ENCODE measurements at places on chromosomes 11 and 22.
A peak's percentile ranks its signal among the peaks of the same experiment; 100 is the strongest.

DNA sequence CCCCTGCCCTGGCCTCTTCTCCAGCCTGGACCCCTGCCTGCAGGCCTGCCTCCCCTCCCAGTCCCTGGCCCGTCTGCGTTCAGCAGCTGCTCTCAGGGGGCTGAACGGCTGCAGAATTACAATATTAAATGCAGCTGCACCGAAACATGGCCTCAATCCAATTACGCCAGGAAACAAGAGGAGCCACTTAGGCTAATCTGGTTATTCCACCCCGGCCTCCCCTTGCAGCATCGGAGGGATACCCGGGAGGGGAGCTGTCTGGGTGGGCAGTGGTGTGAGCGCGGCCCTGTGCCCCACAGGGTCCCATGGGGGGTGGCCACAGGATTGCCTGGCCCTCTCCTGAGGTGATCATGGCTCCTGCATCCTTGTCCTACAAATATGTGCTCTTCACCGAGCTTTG, 42.6 kb downstream of the FLRT1 start:
- DNase-seq: no peak

GRCh38 chr11:134386945-134387344, 25.1 kb downstream of the B3GAT1 start:
- DNase-seq: no peak

DNA sequence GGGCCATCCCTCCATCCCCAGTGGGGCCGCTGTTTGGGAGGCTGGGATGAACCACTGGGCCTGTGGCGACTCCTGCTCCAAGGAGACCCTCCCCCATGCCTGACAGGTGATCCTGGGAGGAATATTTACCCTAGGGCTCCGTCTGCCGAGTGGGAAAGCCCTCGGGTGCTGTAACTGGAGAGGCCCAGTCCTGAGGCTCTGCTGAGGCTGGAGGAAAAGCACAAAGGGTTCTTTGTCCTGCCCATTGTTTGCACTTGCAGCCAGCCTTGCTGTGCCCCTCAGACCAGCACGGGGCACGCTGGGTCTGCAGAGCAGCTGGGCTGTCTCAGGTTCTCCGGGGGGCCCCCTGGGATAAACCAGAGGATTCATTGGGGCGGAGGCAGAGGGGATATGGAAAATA, 321.1 kb downstream of the MN1 start:
- no peak for DNase-seq

GRCh38 chr11:11169715-11170351, 183.2 kb downstream of the CSNK2A3 start:
- DNase-seq: no peak

DNA sequence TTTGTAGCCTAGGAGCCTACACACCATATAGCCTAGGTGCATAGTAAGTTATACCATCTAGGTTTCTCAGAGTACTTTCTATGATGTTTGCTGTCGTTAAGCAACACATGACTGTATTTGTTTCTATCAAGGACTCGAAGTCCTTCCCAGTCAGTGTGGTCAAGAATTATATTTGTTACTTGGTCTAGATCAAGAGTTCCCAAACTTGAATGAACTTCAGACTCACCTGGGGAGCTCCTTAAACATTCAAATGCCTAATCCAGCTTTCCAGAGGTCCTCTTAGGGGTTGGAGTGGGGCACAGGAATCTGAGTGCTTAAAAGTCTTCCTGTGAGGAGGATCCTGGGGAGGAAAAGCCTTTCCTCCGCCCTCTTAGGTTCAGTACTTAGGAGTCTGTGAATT, 41.5 kb upstream of the PAMR1 start:
- DNase-seq: no peak

DNA sequence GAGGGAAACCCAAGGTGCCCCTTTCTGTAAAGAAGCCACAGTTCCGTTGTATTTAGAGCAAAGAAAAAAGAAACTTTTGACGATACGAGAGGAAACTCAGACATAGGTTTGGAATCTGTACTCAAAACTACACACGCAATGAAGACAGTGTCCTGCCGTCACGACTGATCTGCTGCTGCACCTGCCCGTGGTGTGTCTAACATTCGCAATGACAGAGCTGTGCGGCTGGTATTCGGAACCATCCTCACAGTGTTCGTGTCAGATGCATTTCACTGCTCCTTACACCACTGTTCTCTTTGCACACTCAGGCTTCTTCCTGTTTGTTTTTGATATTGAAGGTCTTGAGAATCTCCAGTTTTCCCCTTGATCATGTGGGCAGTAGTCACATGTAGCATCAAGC, 84.8 kb downstream of the RTL6 start:
- DNase-seq: no peak

DNA sequence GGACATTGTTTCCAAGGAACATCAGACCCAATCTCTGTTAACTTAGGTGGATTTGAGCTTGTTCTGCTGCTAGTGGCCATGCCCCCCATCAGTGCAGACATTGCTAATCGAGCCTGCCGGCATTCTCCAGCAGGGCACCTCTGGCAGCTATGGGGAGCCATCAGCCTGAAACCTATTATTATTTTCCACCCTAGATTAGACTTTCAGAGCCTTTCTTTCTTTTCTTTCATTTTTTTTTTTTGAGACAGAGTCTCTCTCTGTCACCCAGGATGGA, 4.9 kb downstream of the CACNA1I start:
- DNase-seq: no peak

DNA sequence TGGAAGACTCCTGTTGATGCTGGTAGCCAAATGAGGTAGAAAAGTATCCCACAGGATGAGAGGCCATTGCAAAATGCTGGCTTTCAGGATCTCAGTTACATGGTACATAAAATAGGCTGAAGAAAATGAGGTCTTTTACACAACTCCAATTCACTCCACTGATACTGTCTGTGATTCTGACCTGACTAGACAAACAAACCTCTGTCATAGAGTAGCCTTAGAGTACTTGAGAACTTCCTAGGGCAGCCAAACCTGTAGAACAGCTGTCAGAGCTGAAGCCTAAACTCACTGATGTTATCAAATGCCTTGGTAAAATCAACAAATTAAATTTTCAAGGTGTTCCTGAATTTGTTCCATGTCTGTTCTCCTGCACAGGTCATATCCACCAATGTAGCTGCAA, 26.2 kb upstream of the POGLUT3 start:
- no peak for DNase-seq

GRCh38 chr22:46586531-46587011, 33.6 kb upstream of the GRAMD4 start:
- DNase-seq: no peak

- no peak for DNase-seq
Measured at GRCh38 chr11:80343436-80343835, 902.6 kb upstream of the TENM4 start.

- DNase-seq: no peak
Measured at GRCh38 chr22:25942856-25943411, 200.9 kb downstream of the MYO18B start.

GRCh38 chr11:134557571-134558257, 145.7 kb upstream of the B3GAT1 start:
- no peak for DNase-seq

DNA sequence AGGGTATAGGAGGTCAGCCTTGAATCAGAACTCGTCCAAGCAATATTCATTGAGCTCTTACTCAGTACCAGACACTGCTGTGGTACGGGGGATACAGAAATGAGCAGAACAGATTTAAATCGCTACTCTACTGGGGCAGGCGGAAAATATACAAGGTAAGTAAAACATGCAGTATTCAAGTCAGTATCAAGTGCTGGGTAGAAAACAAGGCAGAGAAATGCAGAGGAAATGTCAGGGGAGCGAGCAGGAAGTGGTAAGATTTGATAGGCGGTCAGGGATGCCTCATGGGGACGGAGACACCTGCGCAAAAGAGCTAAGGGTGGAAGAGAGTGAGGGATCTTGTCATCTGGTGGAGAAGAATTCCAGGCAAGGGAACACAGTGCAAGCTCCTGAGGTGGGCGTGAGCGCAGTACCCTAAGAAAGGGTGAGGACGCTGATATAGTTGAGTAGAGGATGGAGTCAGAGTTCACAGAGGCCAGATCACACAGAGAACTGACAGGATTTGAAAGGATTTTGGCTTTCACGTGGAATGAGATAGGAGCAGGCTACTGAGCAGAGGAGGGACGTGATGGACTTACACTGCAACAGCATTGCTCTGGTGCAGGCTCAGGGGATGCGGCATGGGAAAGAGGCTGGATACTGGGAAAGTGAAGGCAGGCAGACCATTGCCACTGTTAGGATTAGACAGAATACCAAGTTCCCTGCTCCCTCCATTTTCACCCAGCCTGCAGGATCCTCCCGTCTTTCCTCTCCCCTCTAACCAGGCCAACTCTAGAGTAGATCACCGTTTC, 35.8 kb downstream of the SC5D start:
- no peak for DNase-seq

- DNase-seq: no peak
Measured at GRCh38 chr11:96341211-96342013, 1.6 kb downstream of the MAML2 start.

DNA sequence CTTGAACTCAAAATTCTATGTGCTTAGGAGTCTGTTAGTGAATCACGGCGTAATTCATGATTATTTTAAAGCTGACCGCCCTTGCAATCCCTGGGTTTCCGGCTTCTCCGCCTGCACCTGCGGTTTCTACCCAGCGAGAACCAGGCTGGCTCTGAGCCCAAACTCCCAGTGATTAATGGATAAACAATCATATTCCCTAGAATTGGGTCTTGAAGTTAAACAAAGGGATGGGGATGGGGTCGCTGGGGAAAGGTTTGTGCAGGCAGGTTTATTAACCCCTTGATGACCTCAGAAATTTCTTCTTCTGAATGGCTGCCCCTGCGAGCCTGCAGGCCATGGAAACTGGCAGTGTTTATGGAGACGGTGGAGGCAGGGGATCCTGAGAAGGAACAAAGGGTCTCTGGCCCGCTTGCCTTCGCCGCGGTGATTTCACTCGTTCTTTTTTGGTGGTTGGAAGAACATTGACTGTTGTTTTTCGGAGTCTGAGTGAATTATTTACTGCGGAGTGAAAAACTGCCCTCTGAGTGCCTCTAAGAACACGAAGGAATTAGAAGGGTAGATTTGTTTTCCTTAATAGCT, 1000.3 kb downstream of the BRD1 start:
- DNase-seq: no peak

DNA sequence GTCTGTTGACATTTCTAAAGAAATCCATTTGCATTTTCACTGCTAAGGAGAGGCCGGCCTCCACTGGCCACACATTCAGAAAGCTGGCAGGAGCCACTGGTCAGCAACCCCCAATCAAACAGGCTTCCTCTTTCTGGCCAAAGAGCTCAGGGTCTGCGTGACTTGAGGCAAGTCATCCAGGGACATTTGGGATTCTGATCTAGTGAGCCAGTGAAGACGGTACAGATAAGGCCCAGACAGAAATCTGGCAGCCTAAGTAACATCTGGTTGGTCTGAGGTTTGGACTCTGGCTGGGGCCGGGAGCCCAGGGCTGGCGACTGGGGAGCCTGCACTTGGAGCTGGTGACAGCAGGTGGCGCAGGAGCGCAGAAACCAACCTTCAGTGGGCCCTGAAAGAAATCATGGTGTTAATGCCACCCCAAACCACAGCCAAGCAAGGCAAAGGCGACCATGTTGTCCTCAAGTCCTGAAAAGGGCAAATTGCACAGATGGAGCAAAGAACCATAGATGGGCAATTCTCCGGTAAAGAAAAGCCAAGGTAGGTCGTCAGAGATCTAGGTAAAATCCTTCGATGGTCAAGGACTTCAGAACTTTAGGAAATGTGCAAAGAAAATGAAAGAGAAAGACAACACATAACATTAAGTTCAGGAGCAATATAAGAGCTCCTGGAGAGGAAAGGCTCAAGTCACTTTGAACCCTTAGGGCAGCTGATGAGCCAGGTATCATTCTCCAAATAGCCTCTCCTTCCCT, 99.4 kb upstream of the BLID start:
- DNase-seq: peak; percentile 97

- no peak for DNase-seq
Measured at GRCh38 chr11:133541021-133541719, 8.9 kb upstream of the OPCML start.

DNA sequence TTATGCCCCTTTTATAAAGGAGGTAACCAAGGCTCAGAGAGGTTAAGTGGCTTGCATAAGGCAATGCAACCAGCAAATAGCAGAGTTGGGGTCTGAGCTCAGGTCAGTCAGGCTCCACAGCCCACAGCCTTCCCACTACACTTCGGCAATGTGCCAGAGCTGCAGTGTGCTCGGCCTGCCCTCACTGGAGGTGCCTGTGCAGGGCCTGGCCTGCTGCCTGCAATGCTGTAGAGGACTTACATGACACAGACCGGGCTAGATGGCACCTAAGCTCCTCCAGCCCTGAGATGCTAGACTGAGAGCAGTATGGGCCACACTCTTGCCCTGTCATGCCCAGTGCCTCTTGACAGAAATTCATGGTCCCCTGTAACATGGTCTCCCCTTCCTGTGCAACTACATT, 49.8 kb downstream of the SERPINH1 start:
- no peak for DNase-seq

- no peak for DNase-seq
Measured at GRCh38 chr11:112625814-112626213, 335.4 kb upstream of the NCAM1 start.

- no peak for DNase-seq
Measured at GRCh38 chr22:35051013-35051535, 14.9 kb upstream of the ISX start.

- no peak for DNase-seq
Measured at GRCh38 chr11:36558571-36559413, 9.0 kb upstream of the RAG1 start.

GRCh38 chr11:130937051-130937450, 20.8 kb upstream of the SNX19 start:
- no peak for DNase-seq

GRCh38 chr22:35783943-35784614, 66.4 kb downstream of the APOL5 start:
- DNase-seq: peak; percentile 89

DNA sequence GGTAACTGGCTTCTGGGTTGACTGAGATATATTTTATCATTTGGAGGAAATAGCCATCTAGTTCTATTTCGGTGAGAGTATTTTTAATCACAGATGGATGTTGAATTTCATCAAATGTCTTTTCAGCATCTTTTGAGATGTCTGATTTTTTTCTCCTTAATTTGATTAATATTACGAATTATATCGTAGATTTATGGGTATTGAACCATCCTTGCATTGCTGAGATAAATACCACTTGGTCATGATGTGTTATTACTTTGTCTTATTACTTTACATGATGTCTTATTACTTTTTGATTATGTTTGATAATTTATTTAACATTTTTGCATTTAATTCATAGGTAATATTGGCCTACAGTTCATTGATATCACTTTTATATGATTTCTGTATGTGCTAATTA, 78.8 kb upstream of the PARVA start:
- no peak for DNase-seq

- no peak for DNase-seq
Measured at GRCh38 chr11:60310407-60310998, 16.6 kb upstream of the MS4A6E start.

GRCh38 chr11:31870609-31871309, 59.6 kb upstream of the PAX6 start:
- no peak for DNase-seq

- no peak for DNase-seq
Measured at GRCh38 chr22:50264104-50264745, 2.7 kb upstream of the MAPK12 start.

- DNase-seq: no peak
Measured at GRCh38 chr11:2299773-2300172, 1.9 kb downstream of the C11orf21 start.

- DNase-seq: no peak
Measured at GRCh38 chr11:69489746-69490365, 8.4 kb downstream of the LINC01488 start.

GRCh38 chr22:42697542-42698013, 23.1 kb downstream of the A4GALT start:
- DNase-seq: peak; percentile 38

Data from GM04503 (cell line).